CD4-positive, alpha-beta T cell (primary cell): ENCODE measurements at places on chromosomes 16 and 17. TPM values are rescaled to one million over a fixed set of nuclear protein-coding genes. Genes with fewer than 3 reads are reported as not detected.
A peak's percentile ranks its signal among the peaks of the same experiment; 100 is the strongest.

- DNase-seq = no peak
Measured at GRCh38 chr17:48591255-48592056, 1.4 kb upstream of the HOXB3 start.

DNA sequence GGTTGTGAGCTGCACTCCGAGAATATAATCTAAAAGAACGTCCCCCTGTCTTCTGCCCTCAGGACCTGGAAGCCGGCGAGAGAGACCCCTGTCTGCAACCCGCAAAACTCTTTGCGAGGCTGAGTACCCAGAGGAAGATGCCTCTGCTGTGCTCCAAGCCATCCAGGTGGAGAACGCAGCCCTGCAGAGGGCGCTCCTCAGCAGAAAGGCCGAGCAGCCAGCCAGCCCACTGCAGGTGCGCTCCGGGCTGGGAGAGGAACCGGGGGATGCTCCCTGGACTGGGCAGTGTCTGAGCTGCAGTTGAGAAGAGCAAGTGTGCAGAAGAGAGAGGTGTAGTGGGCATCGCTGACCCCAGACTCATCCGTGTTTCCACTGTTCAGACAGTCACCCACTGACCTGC is 148.3 kb downstream of the KATNIP start:
- DNase-seq = no peak

DNA sequence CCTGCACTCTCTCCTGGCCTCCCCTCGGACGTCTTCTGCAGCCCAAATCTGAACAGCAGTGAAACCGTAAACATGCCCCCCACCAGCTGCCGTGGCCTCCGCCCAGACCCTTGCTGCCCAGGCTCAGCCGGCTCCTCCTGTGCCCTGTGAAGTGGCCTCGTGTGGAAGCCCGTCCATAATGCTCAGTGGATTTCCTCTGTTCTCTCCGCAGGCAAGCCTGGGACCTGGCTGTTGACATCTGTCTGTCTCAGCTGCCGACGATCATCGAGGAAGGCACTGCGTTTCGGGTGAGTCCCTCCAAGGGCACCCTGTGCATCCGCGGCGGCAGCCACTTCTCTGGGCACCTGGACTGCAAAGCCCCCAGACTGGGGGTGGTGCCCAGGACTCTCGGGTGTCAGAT is 153.9 kb upstream of the CHMP6 start:
- DNase-seq = no peak

Gene SPSB3
- total RNA-seq = 87.6 TPM

- DNase-seq = peak; percentile 60
Measured at GRCh38 chr16:88759245-88759975, 25.6 kb downstream of the PIEZO1 start.

Gene SNN
- total RNA-seq = 76.3 TPM

Gene ABCC6
- total RNA-seq = not detected
